ENCODE measurements at places on chromosomes 5 and 9.
A peak's percentile ranks its signal among the peaks of the same experiment; 100 is the strongest.

- DNase-seq: no peak
Observed at GRCh38 chr9:108272349-108272899, 583.4 kb downstream of the ACTL7B start.

DNA sequence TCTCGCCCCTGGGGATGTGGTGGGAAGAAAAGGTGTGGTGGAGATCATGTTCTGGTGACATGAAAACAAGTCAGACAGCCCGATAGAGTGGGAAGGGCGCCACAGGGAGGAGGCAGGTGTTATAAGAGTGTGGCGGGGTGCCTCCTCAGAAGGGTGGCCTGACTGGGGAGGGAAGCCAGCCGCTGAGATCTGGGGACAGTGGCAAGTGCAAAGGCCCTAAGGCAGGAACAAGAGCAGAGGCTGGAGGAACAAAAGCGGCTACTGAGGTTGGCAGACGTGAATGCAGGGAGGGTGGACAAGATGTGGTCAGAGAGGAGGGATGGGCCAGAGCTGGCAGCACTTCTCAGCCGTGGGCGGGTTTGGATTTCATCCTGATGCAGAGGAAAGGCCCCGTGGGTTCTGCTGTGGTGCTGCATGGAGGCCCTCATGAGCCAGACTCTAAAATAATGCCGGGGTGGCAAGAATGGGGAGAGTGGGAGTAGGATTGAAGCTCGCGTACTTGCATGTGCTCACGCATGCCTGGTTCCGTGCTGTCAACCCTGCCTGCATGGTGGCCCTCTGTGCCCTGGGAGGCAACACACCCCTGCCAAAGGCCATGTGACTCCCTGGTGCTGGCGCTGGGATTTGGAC, 89.2 kb downstream of the MVB12B start:
- DNase-seq: no peak

DNA sequence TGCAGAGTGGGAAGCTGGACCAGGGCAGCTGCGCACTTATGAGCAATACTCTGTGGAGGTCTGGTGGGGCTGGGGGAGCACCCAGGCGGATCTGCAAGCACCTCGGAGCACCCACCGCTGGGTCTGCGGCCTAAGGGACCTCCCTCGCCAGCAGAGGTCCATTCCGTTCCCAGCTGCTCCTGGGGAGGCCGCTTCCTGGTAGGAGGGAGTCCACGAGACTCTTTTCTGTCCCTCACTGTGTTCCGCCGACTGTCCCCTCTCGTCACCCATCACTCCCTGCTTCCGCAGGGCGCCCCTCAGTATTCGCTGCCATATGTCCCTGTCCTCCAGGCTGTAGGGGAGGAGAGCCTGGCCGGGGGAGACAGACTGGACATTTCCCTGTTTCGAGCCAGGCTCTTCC, 45.5 kb downstream of the NDST1 start:
- no peak for DNase-seq

DNA sequence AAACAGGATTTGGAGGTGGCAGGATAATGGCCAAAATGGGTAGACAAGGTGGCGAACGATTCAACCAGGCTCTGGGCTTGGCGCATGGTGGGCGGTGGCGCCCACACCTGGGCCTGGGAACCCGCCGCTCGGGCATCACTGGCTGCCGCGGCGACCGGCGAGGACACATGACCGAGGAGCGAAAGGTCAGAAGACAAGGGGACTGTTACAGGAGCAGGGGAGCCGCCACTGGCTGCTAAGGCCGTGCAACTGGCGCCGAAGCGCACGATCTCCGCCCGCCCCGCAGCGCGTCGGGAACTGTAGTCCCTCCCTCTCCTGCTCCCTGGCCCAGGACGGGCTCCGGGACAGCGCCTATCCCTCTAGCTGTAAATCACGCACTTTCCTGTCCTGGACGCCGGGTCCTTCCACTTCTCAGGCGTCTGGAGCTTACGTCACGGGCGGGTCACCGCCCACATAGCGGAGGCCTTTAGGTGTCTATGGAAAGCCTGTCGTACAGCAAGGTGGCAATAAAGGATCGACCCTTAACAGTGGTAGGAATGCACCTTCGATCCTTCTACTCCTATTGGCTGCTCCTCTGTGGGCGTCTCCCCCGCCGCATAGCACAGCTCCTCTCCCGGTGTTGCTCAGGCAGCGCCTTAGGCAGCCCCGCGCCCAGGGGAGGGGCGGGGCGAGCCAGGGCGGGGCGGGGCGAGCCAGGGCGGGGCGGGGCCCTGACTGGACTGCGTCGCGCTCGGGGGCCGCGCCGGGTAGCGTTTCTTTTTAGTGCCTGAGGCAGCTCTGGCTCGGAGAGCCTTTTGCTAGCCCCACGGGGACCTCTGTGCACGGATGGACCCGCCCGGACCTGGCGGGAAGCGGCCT, at the start of gene ICE1:
Gene ICE1, plus strand, starts transcription at position 717 of the 858 bp plus-strand sequence. CDS start 239 bp downstream, outside the sequence.
- peak; percentile 93 for DNase-seq

DNA sequence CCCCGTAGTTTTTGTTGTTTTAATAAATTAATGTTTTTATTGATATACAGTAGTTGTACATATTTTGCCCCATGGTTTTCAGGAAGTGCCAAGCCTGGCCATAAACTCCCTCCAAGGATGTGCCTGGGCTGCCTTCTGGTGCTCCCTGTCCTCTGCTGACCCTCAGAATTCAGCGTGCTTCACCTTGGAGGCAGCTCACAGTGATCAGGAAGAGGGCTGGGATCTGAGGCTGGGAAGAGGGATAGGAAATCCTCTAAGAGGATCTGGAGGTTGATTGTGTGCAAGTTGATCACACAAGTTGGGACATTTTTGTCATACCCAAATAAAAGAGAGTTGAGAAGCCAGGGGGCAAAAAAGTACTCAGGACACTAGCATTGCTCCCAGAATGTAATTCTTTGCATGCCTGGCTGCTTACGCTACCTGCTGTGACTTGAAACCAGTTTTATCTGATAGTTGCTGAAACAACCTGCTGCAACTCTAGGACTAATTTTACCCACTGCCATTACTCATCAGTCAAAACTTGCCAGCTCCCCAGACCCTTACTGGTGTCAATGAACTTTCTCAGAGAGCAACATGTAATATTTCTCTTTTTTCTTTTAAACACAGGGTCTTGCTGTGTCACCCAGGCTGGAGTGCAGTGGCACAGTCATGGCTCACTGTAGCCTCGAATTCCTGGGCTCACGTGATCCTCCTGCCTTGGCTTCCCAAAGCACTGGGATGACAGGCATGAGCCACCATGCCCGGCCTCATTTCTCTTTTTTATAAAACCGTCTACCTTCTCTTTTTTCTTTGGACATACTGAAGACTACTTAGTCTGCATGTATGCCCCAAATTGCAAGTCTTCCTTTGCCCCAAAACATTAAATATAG, 29.0 kb downstream of the PDE6A start:
- no peak for DNase-seq

GRCh38 chr5:132895719-132896305, 22.3 kb downstream of the LEAP2 start:
- no peak for DNase-seq

- DNase-seq: no peak
Observed at GRCh38 chr5:177550122-177550521, 4.2 kb downstream of the FAM193B start.

GRCh38 chr5:143636931-143637528, 174.9 kb upstream of the HMHB1 start:
- DNase-seq: no peak

DNA sequence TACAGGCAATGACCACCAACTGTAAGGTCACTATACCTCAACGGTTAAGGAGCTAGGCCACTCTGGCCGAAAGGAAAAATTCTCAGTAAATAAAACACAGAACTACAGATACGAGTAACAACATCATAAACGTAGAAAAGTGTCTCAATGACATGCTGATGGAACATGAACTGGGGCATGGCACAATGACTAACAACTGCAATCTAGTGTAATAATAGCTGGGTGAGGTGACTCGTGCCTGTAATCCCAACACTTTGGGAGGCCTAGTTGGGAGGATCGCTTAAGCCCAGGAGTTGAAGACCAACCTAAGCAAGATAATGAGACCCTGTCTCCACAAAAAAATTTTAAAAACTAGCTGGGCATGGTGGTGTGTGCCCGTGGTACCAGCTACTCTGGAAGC, 9.8 kb upstream of the RAPGEF6 start:
- DNase-seq: no peak

- DNase-seq: no peak
Observed at GRCh38 chr5:124461157-124461556, 285.3 kb downstream of the ZNF608 start.

GRCh38 chr9:19947996-19948395, 159.2 kb upstream of the SLC24A2 start:
- DNase-seq: no peak

DNA sequence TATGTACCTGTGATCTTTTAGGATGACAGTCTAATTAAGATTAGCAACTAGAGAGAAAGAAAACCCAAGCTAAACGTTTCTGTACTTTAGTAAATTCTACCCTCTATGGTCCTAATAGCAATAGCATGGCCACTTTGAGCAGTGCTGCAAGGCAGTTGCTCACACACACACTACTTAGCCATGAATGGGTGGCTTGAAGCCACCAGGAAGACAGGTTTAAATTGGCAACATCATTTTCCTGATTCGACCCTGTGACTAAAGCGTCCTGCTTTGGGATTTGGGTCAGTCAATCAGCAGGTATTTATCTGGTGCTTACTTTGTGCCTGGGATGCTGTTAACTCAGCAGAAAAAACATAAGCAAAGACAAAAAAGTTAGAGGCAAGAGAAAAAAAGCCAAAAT, 150.6 kb downstream of the ARRDC3 start:
- no peak for DNase-seq

- no peak for DNase-seq
Observed at GRCh38 chr5:58740956-58741355, 158.1 kb downstream of the RAB3C start.

GRCh38 chr5:174843263-174844250, 119.2 kb downstream of the MSX2 start:
- no peak for DNase-seq

- no peak for DNase-seq
Observed at GRCh38 chr5:78808380-78808779, 159.8 kb upstream of the LHFPL2 start.

GRCh38 chr9:123536455-123536868, 180.5 kb downstream of the CRB2 start:
- DNase-seq: no peak

DNA sequence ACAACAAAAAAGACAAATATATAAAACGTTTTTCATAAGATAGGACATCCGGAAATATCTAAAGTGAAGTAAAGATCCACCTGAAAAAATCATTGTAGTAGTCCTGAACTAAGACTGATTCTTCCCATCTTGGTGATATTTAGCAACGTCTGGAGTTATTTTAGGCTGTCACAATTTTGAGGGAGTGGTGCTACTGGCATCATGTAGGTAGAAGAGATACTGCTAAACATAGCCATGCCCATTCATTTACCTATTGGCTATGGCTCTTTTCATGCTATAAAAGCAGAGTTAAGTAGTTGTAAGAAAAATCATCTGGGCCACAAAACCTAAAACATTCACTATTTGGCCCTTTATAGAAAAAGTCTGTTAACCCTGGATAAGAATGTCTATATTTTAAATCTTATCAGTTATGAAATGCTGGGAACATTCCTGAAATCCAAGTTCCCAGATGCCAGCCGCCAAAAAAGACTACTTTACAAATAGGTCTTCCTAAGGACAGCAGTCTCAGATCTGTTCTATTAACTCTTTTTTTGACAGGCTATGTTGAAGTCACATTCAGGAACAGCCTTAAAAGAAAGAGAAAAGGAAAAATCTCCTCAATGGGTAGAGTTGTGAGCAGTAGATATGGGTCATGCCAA, 27.0 kb downstream of the RAPGEF6 start:
- DNase-seq: no peak

DNA sequence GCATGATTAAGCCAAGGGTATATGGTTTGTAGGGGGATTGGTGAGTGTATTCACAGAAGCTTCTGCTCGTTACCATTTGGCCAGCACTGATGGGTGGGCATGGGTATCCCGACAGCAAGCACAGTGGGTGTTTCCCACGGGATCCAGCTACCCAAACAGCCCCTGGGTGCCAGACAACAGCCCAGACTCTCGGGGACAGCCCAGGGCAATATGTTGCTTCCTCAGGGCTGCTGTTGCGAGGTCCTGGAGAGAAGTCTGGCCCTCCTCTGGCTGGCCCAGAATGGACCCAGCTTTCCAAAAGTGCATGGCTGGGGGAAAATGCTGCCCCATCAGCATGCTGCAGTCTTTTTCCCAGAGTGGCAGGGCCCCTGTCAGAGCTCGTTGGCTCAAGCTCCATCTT, 247.0 kb downstream of the IRX1 start:
- DNase-seq: no peak

GRCh38 chr9:79812507-79813257, 240.9 kb downstream of the TLE4 start:
- no peak for DNase-seq

DNA sequence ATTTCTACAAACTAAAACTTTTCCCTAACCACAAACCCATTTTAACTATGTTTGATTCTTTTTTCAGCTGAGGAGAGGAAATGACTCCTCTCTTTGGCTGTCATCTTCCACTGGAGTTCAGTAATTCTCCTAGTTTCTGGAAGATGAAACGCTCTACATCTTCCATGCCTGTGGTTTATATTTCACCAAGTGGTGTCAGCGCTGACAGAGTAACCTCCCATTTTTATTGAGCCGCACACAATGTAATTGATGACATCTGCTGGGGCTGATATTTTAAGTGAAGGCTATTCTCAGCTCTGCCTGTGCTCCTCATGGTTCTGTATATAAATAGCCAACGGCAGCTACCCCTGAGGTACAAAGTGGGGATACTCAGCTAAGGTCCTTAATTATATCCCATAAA, 234.6 kb downstream of the SPOCK1 start:
- DNase-seq: no peak

DNA sequence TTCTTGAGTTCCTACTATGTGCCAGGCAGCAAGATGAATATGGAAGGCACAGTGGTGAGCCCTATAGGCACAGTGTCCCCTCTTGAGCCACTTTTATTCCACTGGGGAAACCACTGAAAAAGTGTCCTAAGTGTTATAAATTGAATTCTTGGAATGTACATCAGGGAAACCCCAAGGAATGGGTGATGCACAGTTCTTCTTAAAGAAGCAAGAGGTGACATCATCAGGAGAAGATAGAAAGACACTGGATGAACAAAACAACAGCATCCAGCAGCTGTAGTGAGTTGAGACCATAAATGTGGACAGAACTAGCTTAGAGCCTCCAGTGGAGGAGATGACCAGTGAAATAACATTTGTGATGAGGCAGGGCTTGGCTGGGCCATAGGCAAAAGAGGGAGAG, 199.2 kb upstream of the ANKRD55 start:
- DNase-seq: no peak

DNA sequence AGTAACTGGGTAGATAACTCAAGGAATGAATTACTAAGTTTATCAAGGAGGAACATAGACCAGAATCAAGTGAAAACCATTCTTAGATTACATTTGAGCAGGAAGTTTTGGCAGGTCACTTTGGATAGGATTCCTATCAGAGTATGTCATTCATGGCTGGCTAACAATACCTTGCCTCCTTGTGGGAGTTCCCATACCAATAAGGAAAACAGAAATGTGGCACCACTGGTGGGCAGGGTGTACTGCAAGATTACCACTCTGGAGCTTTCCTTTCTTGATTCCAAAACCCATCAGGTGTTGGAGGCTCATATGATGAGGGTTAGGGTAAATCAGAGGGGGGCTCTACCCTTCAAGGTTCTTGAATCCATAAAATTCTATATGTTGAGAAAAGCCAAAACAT, 18.6 kb upstream of the SPATA31D1 start:
- DNase-seq: no peak

- DNase-seq: no peak
Observed at GRCh38 chr5:106159616-106160015, 1511.1 kb downstream of the EFNA5 start.

GRCh38 chr5:50751064-50751657, 84.7 kb downstream of the PARP8 start:
- DNase-seq: no peak

Data from activated naive CD4-positive, alpha-beta T cell (primary cell).